Activated CD4-positive, alpha-beta memory T cell treated with anti-CD3 and anti-CD28 coated beads for 36 hours (primary cell): ENCODE measurements at places on chromosomes 7 and 10. TPM values are rescaled to one million over a fixed set of nuclear protein-coding genes. Genes with fewer than 3 reads are reported as not detected.

Gene NEBL
- total RNA-seq, result not detected

- peaks cover 8% of the 10 kb centered on the region for H3K27me3 ChIP-seq
- no peak overlapping the region for H3K4me3 ChIP-seq
- DNase-seq, result no peak
- no peak overlapping the region for H3K27ac ChIP-seq
- no peaks in the 10 kb centered on the region for H3K36me3 ChIP-seq
These were observed 114.3 kb upstream of the YAE1 start for GRCh38 chr7:39451901-39452300.

GRCh38 chr7:103735377-103735776 is 254.1 kb downstream of the RELN start:
- no peak overlapping the region for H3K4me3 ChIP-seq
- DNase-seq, result no peak
- H3K36me3 ChIP-seq, result no peaks in the 10 kb centered on the region
- no peak overlapping the region for H3K27ac ChIP-seq

- no peak overlapping the region for H3K27ac ChIP-seq
- peaks cover 2% of the 10 kb centered on the region for H3K27me3 ChIP-seq
- no peak for DNase-seq
- no peaks in the 10 kb centered on the region for H3K36me3 ChIP-seq
- H3K4me1 ChIP-seq, result peaks cover 11% of the 10 kb centered on the region
- H3K4me3 ChIP-seq, result no peak overlapping the region
These were observed 6.3 kb upstream of the LAMTOR4 start for GRCh38 chr7:100142461-100142860.

DNA sequence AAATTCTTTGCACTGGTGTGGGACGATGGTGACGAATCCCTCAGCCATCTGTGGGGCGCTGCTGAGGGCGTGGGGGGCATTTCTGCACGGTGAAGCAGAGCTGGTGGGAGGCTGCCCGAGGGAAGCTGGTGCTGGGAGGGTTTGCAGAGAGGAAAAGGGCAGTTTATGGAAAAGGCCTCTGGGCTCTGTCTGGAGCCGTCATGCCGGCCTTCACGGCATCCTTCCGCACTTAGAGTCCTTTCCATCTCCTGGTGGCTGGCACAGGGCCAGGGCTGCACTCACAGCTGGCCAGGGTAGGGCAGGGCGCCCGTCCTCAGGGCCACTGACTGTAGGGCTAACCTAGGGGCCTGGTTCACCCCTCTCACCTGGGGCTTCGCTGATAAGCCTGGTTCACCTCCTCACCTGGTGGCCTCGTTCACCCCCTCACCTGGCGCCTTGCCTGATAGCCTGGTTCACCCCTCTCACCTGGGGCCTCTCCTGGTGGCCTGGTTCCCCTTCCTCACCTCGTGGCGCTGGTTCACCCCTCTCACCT is 598 bp upstream of the AMZ1 start:
- peaks cover 33% of the 10 kb centered on the region for H3K27me3 ChIP-seq
- DNase-seq, result no peak
- no peak overlapping the region for H3K4me3 ChIP-seq
- no peaks in the 10 kb centered on the region for H3K36me3 ChIP-seq
- H3K27ac ChIP-seq, result no peak overlapping the region

DNA sequence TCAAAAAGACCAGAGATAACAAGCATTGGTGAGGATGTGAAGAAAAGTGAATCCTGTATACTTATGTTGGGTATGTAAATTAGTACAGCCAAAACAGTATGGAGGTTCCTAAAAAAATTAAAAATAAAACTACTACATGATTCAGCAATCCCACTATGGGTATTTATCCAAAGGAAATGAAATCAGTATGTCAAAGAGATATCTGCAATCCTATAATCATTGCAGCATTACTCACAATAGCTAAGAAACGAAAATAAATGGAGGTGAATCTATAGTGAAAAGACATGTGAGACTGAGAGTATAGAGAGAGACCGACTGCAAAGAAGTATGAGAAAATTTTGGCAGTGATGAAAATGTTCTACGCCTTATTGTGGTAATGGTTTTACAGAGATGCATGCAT is 139.2 kb upstream of the TMEM168 start:
- H3K4me3 ChIP-seq, result no peak overlapping the region
- peaks cover 22% of the 10 kb centered on the region for H3K4me1 ChIP-seq
- H3K27ac ChIP-seq, result no peak overlapping the region
- no peak for DNase-seq
- peaks cover 6% of the 10 kb centered on the region for H3K36me3 ChIP-seq

- no peaks in the 10 kb centered on the region for H3K27me3 ChIP-seq
- no peak overlapping the region for H3K4me3 ChIP-seq
- no peak overlapping the region for H3K27ac ChIP-seq
- no peak for DNase-seq
- no peaks in the 10 kb centered on the region for H3K36me3 ChIP-seq
These were observed 75.0 kb downstream of the ZWINT start for GRCh38 chr10:56286096-56286495.

Gene SFTPA1
- not detected for total RNA-seq

DNA sequence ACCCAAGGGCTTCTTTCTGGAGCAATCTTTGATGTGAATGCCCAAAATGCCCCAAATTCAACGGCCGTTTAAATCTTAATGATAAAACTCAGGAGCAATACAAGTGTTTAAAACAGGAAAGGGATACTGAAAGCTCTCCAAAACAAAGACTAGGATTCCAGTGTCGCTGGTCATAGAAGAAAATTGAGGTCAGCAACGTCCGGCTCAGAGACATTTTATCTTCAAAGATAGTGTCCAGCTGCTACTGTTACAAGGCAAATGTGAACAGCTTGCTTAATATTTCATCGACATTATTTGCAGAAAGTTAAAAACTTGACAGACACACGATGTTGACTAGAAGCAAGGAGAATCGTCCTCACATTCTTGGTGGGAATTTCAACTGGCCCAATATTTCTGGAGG is 15.4 kb upstream of the CTBP2 start:
- H3K27ac ChIP-seq, result no peak overlapping the region
- no peak overlapping the region for H3K4me3 ChIP-seq
- H3K36me3 ChIP-seq, result no peaks in the 10 kb centered on the region

Gene AKR1C8
- 0.80 TPM for total RNA-seq

Gene SPDYE2
- not detected for total RNA-seq

- H3K4me1 ChIP-seq, result peaks cover 23% of the 10 kb centered on the region
- no peaks in the 10 kb centered on the region for H3K27me3 ChIP-seq
- H3K27ac ChIP-seq, result no peak overlapping the region
- peaks cover 18% of the 10 kb centered on the region for H3K36me3 ChIP-seq
These were observed 17.6 kb downstream of the MINDY3 start for GRCh38 chr10:15842556-15843169.

GRCh38 chr7:2038931-2039728 is 193.6 kb downstream of the MAD1L1 start:
- no peak overlapping the region for H3K4me3 ChIP-seq
- peak; percentile 18 for DNase-seq
- H3K4me1 ChIP-seq, result peaks cover 29% of the 10 kb centered on the region
- no peaks in the 10 kb centered on the region for H3K27me3 ChIP-seq
- no peak overlapping the region for H3K27ac ChIP-seq
- peaks cover 5% of the 10 kb centered on the region for H3K36me3 ChIP-seq

GRCh38 chr10:63120554-63120953 is 12.6 kb upstream of the NRBF2 start:
- no peaks in the 10 kb centered on the region for H3K36me3 ChIP-seq
- H3K27ac ChIP-seq, result no peak overlapping the region
- H3K27me3 ChIP-seq, result peaks cover 3% of the 10 kb centered on the region
- no peaks in the 10 kb centered on the region for H3K4me1 ChIP-seq

- DNase-seq, result peak; percentile 49
- H3K27me3 ChIP-seq, result peaks cover 2% of the 10 kb centered on the region
- H3K4me1 ChIP-seq, result peaks cover 43% of the 10 kb centered on the region
- H3K27ac ChIP-seq, result peak overlapping the region; percentile 82
- no peaks in the 10 kb centered on the region for H3K36me3 ChIP-seq
These were observed 10.0 kb upstream of the DDIT4 start for GRCh38 chr10:72263613-72264241.

- no peak for DNase-seq
- no peak overlapping the region for H3K27ac ChIP-seq
- H3K4me1 ChIP-seq, result no peaks in the 10 kb centered on the region
- no peak overlapping the region for H3K4me3 ChIP-seq
These were observed 23.2 kb downstream of the PNLIPRP3 start for GRCh38 chr10:116450861-116451260.

GRCh38 chr7:132066761-132067171 is 509.5 kb downstream of the PLXNA4 start:
- H3K27ac ChIP-seq, result no peak overlapping the region
- DNase-seq, result no peak
- no peaks in the 10 kb centered on the region for H3K27me3 ChIP-seq
- no peaks in the 10 kb centered on the region for H3K36me3 ChIP-seq

DNA sequence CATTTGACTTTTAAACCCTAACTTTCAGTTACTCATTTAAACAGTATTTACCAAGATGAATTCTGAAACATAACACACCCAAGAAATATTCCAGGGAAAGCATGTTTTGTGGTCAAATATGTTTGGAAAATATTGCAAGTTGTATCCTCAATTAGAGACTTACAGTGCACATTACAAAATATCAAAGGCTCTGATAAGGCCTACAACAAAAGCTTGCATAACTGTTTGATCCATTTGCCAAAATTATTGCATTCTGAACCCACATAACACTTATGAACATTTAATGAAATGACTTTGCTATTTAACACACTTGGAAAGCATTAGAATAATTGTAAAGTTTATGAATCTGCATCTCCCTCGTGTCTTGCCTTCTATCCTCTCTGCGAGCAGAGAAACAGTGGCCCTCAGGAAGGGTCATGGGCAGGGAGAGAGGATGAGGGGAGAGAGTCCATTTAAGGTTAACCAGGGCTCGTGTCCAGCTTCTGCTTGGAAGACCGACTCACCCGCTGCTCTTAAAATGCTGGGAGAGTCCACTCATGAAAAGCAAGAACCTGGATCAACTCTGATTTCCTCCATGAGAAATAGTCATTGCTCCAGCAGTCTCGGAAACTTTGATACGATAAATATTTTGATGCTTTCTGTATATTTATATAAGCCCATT is 408.2 kb upstream of the ZMIZ1 start:
- no peak overlapping the region for H3K4me3 ChIP-seq
- H3K4me1 ChIP-seq, result no peaks in the 10 kb centered on the region
- H3K27ac ChIP-seq, result no peak overlapping the region

Gene SH2D4B
- 0.12 TPM for total RNA-seq

Gene INMT
- not detected for total RNA-seq

Gene NAMPT
- total RNA-seq, result 543 TPM

Gene KIF11
- 56.3 TPM for total RNA-seq
